Cerebellar nuclear complex (tissue), 1 donor: ENCODE measurements at places on chromosomes 2 and 18.

- DNase-seq: no peak
Measured at GRCh38 chr18:32661486-32662299, 111.1 kb downstream of the KLHL14 start.

GRCh38 chr2:136211701-136212100 is 93.8 kb upstream of the CXCR4 start:
- no peak for DNase-seq

DNA sequence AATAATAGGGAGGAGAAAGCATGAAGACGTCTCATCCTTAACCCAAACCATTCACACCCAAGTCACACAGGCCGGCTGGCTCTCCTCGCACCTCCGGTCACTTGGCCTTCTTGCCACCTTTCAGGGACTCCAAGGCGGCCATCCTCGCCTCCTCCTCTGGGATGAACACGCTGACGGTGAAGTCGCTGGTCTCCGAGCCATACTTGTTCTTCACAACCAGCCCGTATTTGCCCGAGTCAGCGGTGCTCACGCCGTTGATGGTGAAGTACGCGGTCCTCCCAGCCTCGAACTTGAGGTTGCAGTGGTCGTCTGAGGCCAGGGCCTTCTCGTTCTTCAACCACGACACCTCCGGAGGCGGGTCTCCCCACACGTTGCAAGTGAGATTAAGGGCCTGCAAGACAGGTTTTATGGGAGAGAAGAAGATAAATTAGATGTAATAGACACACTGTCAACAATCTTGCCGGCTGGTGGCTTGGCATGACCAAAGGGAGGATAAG is 54.3 kb upstream of the LPIN2 start:
- no peak for DNase-seq

- no peak for DNase-seq
Measured at GRCh38 chr2:138931284-138932256, 151.4 kb upstream of the NXPH2 start.

DNA sequence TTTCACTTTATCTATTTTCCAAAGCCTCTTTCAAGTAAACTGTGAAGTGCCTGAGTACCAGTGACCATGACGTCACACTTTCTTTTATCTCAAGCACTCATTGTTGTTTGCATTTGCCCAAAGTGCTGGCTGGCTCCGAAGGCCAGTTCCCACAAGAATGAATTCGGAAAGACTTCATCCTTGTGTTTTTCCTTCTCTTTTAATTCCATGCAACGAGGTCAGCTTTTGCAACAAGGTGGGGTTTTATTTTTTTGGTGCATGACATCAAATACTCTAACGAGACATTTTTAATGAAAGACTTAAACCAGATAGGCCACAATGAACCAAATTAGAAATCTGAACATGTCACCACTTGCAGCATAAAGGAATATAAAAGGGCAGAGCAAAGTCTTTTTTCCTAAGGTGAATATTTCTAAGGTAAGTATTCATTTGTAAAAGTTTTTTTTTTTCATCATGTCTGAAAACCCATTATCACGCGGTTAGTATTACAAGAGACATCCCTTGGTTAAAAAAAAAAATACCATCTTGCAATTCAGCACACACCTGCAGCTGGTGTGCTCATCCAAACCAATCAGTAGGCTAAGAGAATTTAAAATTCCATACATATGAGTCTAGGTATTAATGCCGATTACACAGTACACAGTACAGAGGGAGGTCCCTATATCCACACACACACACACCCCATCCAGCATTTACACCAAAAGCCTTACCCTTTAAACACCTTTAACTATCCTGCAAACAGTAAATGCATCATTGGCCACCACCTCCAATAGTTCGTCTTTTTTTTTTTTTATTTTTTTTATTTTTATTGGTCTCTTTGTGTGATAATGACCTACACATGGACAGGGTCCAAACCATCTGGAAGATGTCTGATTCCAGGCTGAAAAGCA is 2.3 kb downstream of the ARL4C start:
- no peak for DNase-seq

DNA sequence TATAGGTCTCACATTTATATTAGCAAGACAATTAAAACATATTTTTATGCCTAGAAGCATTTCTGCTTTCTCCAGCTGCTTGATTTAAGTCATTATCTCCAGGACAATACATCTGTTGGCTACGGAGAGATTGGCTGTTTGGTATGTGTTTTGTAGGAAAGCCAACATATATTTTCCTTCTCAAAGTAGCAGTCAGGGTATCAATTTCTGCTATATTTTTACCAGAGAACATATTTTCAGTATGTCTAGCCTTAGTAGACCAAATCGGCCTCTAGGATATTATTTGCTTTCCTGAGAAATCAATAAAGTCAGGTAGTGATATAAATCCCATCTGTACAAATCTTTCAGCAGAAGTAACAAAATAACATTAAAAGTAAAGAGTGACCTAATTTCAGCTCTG is 150.0 kb upstream of the COL3A1 start:
- DNase-seq: no peak

- DNase-seq: no peak
Measured at GRCh38 chr2:176227874-176228273, 39.4 kb downstream of the HOXD1 start.

- DNase-seq: no peak
Measured at GRCh38 chr2:51722311-51722710, 690.4 kb upstream of the NRXN1 start.

DNA sequence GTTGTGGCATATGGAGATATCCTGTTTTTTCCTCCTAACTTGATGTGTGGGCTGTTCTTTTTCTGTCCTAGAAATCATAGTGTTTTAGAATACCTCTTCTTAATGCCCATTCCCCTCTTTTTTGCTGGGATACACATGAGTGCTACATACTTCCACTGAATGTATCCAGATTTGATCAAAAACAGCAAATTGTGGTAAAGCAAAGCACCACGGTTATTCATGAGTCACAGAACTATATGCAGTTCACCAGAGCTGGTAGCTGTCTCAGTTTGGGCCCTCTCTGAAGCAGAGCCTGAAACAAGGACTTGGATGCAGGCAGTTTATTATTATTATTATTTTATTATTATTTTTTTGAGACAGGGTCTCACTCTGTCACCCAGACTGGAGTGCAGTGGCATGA is 69.9 kb upstream of the CTLA4 start:
- DNase-seq: no peak

GRCh38 chr2:18903750-18904149 is 314.4 kb upstream of the NT5C1B start:
- DNase-seq: no peak

GRCh38 chr2:83069724-83070123 is 1389.4 kb downstream of the SUCLG1 start:
- DNase-seq: no peak

GRCh38 chr2:177584030-177584692 is 191.6 kb downstream of the AGPS start:
- DNase-seq: no peak

DNA sequence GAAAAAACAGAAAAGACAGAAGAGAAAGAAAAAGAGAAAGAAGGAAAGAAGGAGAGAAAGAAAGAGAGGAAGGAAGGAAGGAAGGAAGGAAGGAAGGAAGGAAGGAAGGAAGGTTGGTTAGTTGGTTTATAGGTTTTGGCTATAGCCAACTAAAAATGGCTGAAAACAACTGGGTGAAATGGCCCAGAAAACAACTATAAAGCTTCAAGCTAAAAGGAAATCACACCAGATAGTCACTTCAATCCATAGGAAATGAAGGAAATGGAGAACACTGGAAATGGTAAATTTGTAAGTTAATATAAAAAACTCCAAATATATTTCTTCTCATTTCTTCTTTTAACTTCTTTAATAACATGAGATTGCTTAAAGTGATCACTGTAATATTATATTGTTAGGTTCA is 118.5 kb downstream of the FBXO15 start:
- DNase-seq: no peak

DNA sequence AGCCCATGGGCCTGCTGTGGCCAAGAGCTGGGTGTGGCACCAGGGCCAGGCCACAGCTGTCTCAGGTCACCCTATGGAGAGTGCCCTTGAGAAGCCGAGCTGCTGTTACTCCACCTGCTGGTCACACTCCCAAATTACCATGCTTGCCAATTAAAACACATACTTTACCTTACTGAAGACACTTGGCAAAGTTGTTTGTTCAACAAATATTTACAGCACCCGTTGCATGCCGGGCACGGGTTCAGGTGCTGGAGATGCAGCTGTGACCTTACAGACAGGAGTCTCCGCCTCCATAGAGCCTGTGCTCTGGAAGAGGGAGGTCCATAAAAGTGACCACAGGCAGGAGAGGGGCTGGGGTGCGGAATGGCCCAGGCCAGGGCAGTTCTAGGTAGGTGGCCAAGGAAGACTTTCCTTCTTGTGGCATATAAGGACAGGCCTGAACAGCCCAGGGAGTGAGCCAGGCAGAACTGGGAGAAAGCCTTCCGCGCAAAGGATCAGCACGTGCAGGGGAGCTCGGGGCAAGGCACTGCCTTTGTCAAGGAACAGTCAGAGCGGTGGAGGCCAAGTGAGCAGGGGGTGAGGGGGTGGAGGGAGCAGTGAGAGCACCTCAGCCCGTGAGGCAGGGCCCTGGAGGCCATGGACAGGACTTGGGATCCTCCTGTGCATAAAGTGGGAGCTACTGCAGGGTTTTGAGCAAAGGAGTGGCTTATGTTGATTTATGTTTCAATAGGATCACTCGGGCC is 23.6 kb upstream of the RBM44 start:
- DNase-seq: no peak

DNA sequence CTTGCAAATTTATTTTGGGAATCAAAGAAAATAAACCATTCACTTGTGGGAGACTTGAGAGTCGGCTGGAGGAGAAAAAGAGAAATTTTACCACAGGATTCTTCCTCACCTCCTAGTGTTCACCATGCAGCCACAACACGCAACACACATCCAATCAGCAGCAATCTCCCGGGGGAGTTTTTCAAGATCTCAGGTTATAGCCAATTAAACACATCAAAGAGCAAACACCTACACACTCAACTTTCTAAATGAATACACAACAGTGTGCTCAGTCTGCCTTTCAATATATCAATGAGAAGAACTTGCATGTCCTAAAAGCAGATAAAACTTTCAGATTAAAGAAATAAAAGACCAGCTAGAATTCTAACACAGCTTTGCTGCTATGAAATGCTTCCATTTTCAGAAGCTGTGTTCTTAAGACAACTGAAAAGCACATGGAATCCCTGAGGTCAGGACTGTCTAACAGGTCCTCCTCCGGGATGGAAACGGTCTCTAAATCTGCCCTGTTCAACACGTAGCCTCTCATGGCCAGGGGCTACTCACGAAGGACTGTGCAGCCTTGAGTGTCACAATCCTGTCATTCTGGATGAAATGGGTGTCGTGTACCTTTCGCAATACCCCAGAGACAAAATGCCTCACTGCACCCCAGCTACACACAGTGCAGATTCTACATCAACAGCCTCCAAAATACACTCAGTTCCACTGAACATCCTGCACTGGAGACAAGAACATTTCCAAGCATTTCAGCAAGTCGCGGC is 84.2 kb downstream of the ZNF516 start:
- DNase-seq: no peak

DNA sequence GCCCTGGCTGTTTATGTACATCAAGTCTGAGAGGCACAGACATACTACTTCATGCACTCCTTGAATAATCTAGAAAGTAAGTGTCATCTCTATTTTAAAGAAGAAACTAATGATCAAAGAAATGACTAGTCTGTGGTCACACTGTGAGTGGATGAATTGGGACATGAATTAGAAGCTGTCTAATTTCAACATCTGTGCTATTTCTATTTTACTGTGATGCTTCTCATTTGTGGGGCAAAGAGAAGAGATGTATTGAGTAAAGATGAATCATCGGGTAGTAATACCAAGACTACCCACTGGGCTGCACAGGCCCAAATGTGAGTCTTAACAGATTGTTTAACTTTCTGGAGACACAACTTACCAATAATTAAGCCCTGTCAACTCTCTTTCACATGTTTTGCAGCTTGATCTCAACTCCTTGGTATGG is 42.4 kb upstream of the MTIF2 start:
- no peak for DNase-seq

GRCh38 chr2:149050188-149050587 is 11.7 kb downstream of the LYPD6B start:
- no peak for DNase-seq

- no peak for DNase-seq
Measured at GRCh38 chr2:197515315-197515738, 539 bp upstream of the MOB4 start.

GRCh38 chr2:159976527-159977160 is 85.8 kb downstream of the PLA2R1 start:
- DNase-seq: no peak

GRCh38 chr18:43914018-43914417 is 636.7 kb upstream of the SYT4 start:
- DNase-seq: no peak

DNA sequence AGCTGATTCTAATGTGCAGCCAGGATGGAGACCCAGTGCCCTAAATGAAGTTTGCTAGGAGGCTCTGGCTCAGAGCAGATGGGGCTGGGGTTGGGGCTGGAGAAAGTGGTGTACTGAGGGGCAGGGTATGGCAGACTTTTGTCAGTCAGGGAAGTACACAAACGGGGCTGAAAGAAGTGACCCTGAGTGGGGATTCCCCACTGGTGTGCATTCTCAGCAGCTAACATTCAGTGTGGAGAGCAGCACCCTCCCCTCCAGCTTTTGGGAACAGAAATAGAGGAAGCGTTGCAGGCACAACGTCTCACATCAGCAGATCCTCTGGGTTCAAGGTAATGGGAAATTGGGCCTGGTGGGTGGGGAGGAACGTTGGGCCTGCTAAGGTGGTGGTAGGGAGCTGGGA is 89.1 kb upstream of the GCFC2 start:
- DNase-seq: no peak

DNA sequence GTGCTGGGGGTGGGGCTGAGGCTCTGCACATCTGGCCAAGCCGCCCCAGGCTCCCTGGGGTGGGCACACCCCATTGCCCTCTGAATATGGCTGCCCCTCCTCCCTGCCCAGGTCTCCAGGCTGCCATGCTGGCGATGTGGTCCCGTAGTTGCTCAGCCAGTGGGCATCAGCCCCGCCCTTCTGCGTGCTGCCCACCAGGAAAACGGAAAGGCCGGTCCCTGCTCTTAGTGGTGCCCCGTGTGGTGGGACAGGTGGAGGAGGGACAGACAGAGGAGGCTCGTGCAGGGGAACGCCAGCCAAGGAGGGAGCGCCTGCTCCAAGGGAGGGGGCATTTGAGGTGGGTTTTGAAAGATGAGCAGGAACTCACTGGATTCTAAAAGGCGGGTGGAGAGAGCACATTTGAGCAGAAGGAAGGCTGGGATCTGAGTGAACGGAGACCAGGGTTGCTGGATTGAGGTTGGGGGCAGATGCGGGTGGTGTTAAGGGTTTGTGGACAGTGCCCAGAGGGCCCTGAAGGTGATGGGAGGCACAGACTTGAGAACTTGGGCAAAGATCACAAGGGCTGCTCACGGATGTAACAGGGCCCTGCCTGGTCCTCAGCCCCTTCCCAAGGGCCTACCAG is 6.7 kb upstream of the B3GNT7 start:
- DNase-seq: no peak

GRCh38 chr2:209579230-209579749 is 155.4 kb downstream of the MAP2 start:
- peak; percentile 53 for DNase-seq

DNA sequence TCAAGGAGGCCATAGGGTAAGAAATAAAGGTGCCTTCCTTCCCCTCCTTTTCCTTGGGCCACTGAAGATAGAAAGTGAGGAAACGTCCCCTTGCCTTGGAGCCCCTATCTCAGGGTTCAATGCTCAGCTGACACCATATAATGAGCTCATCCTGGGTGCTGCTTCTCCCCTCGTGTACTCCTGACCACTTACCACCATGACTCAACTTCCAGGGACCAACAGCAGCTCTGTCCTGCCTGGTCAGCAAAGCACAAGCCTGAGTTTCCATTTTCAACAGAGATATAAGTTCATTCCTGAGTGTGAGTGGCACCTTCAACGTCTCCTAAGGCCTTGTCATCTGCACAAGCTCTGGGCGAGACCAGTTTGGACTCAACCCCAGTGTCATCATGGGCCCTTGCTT is 151.2 kb downstream of the CAPN13 start:
- DNase-seq: no peak
